Airway epithelial cell (primary cell): ENCODE measurements at places on chromosomes 3 and 15. TPM values are rescaled to one million over a fixed set of nuclear protein-coding genes. Genes with fewer than 3 reads are reported as not detected.

KBTBD12 gene
- not detected in 2 replicates for total RNA-seq

IQCH gene
- 1.6 and 2.6 TPM in 2 replicates for total RNA-seq

EPHB1 gene
- not detected in 2 replicates for total RNA-seq

CCNL1 gene
- 55.2 and 65.4 TPM in 2 replicates for total RNA-seq

DAZL gene
- not detected in 2 replicates for total RNA-seq

RTP1 gene
- not detected in 2 replicates for total RNA-seq

ALDH1L1 gene
- total RNA-seq: 2.9 and 4.8 TPM in 2 replicates

PPP1R14D gene
- not detected in 2 replicates for total RNA-seq

FBLN2 gene
- 3.7 and 13.3 TPM in 2 replicates for total RNA-seq

KNL1 gene
- total RNA-seq: 12.6 and 20.0 TPM in 2 replicates

TLE3 gene
- total RNA-seq: 39.9 and 43.5 TPM in 2 replicates

CCR3 gene
- not detected in 2 replicates for total RNA-seq

CMTM7 gene
- total RNA-seq: 27.1 and 32.7 TPM in 2 replicates

ISLR gene
- not detected in 2 replicates for total RNA-seq
